ENCODE measurements at places on chromosomes 12 and 14.

GRCh38 chr12:46005823-46006222 lies 15.4 kb upstream of the SCAF11 start:
- no peak for DNase-seq

DNA sequence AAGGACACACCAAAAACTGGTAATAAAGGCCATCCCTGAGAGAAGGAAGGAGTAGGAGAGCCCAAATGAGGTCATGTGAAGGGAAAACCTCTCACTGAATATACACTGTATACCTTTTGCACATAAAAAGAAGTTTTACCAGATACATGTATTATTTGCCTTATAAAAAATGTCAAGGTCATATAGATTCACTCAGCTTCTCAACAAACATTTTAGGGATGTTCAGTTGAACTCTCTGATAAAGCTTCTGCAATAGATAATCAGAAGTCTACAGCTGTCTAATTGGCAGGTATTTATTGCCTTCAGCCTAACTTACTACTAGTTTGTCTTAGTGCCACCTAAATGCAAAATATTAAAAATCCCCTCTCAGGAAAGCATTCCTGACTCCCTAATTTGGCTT lies 8.7 kb downstream of the SLC11A2 start:
- no peak for DNase-seq

- no peak for DNase-seq
Measured at GRCh38 chr14:23114669-23115038, 4.4 kb downstream of the CEBPE start.

DNA sequence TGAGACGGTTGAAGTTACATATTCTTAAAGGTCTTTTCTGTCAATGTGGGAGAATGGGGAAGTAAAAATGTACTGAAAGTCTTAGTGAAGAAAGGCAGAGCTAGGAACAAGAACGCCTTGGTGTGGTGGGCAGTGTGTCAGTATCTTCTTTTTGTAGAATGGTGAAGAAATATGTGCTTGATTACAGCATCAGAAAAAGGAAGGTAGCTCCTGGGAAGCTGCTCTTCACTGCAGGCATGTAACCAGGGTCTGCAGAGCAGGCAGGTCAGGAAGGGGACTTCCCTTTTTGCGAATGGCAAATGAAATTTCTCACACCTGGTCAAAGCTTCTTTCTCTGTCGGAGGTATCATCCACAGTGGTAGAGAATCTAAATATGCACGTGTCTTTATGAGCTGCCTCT lies 226.2 kb downstream of the ADAMTS20 start:
- no peak for DNase-seq

DNA sequence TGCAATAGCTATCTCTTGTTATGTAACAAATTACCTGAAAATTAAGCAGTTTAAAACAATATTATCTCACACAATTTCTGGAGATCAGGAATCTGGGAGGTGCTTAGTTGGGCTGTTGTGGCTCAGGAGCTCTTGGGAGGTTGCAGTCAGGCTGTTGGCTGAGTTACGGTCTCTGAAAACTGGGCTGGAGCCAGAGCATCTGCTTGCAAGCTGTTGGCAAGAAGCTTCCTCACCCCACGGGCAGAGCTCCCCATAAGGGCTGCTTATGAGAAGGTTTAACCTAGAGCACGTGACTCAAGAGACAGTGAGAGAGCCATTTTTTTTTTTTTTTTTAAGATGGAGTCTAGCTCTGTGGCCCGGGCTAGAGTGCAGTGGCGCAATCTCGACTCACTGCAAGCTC lies 346.8 kb downstream of the ATP23 start:
- DNase-seq = no peak

- no peak for DNase-seq
Measured at GRCh38 chr14:95316821-95317220, 2.9 kb downstream of the CLMN start.

- DNase-seq = no peak
Measured at GRCh38 chr14:31239741-31240140, 32.1 kb upstream of the HECTD1 start.

GRCh38 chr12:117038919-117039318 lies 60.3 kb downstream of the TESC start:
- no peak for DNase-seq

Data from stimulated activated CD4-positive, alpha-beta T cell treated with anti-CD3 and anti-CD28 coated beads, Interleukin-15, amount 100 ng/mL, for 24 hours (primary cell).